ENCODE measurements at places on chromosomes 4 and X.

DNA sequence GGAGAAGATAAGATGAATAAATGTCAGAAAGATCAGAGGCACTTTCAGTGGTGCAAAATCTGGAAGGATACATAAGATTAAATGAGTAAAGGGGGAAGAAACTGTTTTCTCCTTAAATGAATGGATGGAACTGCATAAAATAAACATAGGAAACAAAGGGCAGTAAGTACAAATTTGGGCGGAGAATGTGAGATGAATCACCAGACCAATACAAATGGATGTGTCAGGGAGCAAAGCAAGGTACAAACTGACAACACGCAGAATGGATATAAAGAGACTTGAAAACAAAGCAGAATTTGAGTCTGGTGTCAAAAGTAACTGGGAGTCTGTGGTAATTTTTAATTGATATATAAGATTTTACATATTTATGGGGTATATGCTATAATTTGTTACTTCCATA lies 175.3 kb upstream of the PCDH18 start:
- DNase-seq, result no peak

DNA sequence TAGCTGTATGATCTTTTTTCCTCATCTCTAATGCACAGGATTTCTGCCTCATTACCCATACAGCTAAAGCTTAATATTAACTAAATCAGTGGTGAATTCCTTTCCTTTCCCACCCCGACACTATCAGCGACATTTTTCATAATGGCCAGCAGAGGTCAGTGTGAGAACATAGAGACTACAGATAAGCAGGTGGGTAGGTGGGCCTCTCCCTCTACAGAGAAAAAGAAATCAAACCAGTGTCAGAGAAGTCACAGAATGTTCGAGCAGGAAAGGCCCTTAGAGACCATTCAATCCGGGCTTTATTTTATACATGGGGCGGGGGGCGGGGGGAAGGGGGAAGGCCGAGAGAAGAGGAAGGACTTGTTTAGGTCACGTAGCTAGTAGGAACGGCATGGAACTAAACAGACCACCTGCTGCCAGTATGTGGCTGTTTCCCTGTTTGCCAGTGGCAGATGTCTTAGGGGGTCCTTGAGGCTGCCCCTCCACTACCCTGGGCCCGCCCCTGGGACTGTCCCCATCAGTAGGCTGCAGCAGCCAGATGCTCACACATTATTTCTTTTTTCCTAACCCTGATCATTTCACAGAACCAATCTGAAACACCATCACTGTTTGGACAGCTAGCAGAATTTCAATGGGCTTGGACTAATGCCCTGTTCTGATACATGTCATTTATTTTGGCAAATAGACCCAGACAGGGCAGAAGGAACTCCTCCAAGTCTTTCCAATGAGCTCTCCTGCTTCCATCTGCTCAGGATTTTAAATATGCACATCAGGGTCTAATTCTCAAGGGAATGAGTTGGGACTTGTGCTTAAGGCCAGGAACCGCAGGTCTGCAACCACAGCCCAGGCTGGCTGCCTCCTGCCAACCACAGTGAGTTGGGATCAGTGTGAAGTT lies 133.4 kb downstream of the ATG4A start:
- no peak for DNase-seq

- no peak for DNase-seq
Measured at GRCh38 chr4:41012293-41012692, 202.0 kb downstream of the APBB2 start.

DNA sequence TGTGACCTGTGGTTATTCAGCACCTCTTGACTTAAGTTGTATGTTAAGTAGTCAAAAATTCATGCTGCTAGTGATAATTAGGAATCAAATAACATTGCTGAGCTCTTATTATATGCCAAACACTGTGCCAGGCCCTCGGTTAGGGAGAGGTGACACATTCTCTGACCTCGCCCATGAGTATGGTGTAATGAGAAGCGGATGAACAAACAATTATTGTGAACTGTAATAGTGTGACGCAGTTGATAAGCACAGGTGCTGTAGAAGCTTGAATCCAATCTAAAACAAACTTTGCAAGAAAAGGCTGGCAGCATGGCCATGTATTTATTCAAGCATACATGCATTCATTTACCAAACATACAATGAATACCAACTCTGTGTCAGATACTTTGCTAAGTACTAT lies 303.5 kb upstream of the HS3ST1 start:
- DNase-seq, result no peak

DNA sequence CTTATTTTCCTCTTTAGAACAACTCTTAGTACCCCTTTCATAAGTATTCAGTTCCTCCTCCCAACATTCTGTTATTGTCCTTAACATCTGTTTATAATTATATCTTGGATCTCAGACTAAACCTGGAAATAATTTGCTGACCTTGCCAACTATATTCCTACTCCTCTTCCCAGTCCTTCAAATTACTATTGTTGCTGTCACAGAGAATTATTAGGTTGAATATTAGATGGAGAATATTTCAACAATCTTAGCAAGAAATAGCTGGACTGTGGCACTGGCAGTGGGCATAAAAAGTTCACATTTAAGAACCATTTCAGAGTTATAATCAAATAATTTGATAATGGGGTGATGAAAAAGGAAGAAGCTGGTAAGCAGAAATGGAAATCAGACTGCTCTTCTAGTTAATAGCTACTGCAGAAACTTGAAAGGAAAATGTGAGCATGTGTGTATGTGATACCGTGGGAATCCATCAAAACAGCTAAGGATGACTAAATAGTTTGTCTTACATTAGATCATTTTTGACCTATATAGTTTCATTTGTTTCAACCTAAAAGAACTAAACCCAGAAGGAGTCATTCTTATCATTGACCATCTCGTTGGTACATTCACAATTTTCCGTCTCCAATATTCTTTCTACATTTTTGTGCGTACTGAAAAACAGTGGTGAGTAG lies 43.3 kb upstream of the PRDM8 start:
- no peak for DNase-seq

DNA sequence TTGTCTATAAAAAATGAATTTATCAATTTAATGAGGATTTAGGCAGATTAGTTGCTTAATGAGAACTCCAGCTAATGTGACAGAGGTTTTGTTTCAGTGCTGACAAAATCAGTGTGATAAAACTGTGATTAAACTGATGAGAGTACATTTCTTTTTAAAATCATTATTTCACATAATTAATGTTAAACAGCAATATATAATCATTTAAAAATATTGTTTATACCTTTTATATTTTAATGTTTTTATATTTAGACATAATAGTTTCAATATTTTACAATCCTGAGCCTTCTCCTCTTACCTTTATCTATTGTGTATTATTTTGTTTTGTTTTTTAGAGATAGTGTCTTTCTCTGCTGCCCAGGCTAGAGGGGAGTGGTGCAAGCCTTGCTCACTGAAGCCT lies 47.1 kb upstream of the MAB21L2 start:
- no peak for DNase-seq

DNA sequence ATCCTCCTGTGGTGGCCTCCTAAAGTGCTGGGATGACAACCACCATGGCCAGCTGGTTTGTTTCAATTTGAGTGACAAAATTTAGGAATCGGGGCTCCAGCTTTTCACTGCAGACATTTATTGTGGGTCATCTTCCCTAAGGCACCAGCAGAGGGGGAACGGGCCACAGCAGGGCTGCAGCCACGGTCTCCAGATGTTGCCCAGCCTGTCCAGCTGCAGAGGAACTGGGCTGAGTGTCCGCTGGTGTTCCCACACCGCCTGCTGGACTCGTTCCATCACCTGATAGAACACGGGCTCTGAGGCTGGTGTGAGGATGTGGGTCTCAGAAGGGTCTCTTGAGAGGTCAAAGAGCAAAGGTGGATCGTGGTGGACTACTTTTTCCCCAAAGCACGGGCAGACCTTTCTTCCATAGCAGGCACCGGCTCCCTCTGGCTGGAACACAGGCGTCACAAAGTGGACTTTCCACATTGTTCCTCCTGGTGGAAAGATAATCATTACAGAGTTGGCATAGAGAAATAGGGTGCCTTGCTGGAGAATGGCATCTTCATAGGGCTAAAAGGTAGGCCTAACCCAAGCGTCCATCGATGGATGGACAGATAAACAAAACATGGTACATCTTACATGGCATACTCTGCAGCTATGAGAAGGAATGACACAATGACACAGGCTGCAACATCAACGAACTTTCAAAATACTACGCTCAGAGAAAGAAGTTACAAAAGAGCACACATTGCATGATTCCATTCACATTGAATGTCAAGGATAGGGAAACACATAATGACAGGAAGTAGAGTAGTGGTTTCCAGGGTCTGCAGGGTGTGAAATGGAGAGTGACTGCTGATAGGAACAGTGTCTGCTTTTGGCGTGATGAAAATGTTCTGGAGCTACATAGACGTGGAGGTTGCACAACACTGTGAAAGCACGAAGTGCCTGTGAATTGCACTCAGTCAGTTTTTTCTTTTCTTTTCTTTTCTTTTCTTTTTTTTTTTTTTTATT lies 5.9 kb upstream of the ARSD start:
- no peak for DNase-seq

DNA sequence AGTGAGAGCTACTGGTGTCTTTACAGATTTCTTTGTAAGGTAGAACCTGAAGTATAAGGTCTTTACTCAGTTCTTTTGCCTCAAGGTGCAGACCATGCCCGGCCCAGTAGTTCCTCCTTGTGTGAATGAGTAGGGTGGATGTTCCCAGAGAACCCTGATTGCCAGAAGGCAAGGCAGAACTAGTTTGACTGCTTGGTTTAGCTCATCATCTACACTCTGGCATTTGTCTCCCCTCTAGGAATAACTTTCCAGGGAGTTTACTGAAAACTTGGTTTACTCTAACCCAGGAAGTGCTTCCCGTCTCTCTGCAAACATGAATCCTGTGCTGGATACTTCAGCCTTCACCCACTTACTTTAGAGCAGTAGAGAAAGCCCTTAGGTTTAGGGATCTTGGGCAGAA lies 29.1 kb downstream of the MCUB start:
- DNase-seq, result no peak

DNA sequence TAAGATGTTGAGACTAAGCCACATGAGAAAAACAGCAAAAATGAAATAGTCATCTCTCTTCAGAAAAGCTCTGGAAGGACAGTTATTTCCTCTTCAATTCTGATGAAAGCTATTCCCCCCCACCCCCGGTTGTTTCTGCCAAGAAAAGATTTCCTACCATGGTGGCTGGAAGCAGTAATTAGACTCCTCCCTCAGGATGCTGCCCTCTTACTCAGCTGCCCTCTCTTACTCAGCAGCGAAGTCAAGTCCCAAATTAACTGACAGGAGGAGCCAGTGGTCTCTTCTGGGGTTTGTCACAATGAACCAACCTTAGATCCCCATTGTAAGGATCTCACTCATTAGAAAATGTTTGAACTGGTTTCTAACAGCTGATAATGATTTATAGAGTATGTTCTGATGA lies 38.0 kb downstream of the GPM6B start:
- DNase-seq, result no peak

DNA sequence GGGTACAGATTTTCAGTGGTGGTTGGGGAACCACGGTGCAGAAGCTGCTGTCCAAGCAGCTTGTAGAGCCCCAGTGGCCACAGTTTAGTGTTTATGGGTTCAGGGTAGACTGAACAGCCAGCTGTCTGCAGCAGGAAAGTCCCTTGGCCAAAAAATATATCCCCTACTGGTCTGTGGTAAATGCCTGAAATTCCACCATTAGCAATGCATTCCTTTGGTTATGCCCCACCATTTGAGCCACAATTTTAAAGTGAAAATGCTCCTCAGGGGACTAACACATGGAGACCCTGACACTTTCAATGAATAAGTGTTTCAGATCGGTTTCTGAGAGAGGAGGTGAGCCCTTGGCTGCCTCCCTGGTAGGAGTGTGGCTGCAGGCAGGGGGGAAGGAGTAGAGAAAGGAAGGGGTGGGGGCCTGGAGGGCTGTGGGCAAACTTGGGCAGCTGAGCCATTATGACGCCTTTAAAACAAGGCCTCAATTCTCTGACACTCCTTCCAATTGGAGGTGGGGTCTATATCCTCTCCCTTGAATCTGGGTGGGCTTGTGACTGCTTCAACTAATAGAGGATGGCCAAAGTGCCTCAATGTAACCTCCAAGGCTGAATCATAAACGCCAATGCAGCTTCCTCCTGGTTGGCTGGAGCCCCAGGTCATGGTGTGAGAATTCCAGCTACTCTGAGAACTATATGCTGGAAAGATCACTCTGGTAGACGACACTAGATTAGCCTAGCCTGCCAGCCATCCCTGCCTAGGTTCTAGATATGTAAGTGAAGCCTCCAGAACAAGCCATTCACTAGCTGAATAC lies 75.8 kb upstream of the ATP6AP2 start:
- DNase-seq, result peak; percentile 58

DNA sequence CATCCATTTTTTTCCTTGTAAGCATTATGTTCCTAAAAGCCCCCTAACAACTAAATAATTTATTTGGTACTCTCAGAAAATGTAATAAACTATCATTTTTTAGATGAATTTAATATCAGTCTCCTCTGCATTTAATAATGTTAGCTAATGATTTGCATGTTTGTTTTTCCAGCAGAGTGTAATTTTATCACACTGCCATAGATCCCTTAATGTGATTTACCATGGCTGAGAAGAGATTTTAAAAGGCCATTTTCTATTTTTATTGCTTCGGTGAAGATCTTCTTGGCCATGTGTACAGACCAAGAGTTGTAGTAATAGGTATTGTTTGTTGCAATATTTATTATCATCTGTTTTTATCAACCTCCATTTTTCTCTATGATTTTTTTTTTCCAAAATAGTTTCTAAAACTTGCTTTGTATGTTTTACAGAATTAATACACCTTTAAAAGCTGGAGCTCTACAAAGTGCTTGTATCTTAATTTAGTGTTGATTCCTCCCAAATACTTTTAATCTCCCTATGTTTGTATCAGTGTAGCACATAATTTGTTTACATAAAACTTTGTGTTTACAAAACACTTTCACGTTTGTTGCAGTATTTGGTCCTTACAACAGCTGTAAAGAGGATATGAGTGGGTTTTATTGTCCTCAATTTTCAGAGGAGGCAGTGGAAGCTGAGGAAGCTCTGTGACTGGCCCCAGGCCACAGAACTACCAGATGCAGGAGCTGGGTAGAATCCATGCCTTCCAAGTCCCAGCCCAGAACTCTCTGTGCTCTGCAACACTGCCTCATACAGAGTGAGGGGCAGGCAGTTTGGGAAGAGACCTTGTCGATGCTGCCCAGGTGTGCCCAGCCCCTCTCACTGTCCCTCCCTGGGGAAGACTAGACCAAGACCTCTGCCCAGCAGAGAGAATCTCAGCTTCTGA lies 58.1 kb downstream of the FAM114A1 start:
- no peak for DNase-seq

- DNase-seq, result no peak
Measured at GRCh38 chr4:173501592-173502150, 28.4 kb downstream of the HAND2 start.

All from right hindlimb (tissue), 1 donor.